KBM-7 (cell line): ENCODE measurements at places on chromosomes 5 and 9.

DNA sequence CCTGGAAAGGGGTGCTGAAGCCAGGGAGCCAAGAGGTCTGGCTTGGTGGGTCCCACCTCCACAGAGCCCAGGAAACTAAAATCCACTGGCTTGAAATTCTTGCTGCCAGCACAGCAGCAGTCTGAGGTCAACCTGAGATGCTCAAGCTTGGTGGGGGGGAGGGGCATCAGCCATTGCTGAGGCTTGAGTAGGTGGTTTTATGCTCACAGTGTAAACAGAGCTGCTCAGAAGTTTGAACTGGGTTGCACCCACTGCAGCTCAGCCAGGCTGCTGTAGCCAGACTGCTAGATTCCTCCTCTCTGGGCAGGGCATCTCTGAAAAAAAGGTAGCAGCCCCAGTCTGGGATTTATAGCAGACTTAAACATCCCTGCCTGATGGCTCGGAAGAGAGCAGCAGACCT is 55.5 kb upstream of the FBXL17 start:
- no peak for DNase-seq

DNA sequence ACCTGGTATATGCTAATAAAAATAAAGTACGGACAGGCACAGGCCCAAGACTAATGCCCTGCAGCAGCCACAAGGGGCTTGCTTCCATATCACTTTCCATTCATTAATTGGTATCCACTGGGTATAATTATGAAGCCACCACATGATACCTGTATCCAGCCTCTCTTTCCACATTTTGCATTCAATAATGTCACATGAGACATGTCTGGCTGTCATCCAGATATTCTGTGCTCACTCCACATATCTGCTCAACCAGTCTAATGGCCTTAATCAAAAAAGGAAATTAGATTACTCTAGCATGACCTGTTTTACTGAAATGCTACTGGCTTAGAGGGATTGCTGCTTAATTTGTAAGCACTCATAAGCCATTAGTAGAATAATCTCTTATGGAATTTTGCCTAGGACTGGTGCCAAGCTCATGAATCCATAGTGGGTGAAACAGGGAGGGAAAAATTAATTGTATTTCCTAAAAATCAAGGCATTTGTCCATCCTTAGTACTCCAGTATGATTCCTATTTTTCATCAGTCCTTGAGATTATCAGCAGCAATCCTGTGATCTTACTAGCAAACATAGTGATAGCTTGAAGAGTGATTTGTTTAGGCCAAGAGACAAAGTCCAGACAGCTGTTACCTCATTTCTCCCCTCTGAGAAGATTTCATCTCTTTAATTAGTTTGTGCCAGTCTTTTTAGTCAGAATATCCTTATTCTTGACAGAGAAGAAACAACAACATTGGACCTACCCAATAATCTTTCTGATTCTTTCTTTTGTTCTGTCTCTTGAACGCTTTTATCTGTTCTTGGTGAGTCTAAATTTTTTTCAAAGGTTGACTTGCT is 119.2 kb upstream of the ABCA1 start:
- DNase-seq = no peak

- no peak for DNase-seq
Measured at GRCh38 chr9:942805-943580, 33.5 kb upstream of the DMRT3 start.

DNA sequence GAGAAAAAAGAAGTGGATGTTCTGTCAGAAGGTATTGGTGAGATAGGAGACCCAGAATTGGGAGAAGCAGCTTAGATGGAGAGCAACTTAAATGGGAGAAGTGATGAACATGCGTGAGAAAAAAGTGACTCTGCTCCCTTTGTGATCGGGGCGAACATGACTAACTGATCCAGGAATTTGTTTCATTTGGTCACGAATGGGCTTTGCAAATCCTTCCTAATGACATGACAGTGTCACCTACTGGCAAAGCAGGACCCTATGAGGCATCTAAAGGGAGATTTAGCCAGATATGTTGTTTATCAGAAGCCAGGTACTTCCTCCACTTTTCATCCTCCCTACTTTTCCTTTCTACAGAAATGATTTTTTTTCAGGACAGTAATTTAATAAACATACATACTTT is 787.4 kb upstream of the RGMB start:
- no peak for DNase-seq

DNA sequence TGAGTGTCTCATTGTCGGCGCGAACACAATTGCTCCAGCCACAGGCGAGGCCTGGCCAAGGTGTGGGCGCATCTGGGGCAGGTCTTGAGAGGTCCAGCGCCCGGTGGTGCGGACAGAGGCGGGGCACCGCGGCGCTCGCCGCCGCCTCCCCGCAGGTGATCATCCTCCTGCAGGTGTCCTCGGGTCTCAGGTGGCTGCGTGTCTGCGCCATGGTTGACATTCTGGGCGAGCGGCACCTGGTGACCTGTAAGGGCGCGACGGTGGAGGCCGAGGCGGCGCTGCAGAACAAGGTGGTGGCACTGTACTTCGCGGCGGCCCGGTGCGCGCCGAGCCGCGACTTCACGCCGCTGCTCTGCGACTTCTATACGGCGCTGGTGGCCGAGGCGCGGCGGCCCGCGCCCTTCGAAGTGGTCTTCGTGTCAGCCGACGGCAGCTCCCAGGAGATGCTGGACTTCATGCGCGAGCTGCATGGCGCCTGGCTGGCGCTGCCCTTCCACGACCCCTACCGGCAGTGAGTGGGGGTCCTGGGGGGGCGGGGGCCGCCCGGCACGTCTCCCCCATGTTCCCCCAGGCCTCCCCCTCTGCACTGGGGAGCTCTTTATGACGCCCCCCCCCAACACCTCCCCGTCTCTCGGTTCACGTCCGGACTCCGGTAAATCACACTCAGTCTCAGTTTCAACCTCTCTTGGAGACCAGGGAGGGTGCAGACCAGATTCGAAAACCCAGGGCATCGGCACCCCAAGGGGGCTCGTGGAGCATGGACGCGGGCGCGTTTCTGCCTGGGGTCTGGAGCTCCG is 446 bp downstream of the NXNL2 start:
- DNase-seq = no peak

GRCh38 chr5:63726496-63726895 is 235.7 kb downstream of the HTR1A start:
- no peak for DNase-seq

GRCh38 chr9:6460189-6460768 is 47.3 kb downstream of the UHRF2 start:
- DNase-seq = no peak

GRCh38 chr5:1293416-1294205 is 1.3 kb downstream of the TERT start:
- no peak for DNase-seq

- DNase-seq = no peak
Measured at GRCh38 chr9:108397286-108397685, 458.5 kb downstream of the ACTL7B start.

DNA sequence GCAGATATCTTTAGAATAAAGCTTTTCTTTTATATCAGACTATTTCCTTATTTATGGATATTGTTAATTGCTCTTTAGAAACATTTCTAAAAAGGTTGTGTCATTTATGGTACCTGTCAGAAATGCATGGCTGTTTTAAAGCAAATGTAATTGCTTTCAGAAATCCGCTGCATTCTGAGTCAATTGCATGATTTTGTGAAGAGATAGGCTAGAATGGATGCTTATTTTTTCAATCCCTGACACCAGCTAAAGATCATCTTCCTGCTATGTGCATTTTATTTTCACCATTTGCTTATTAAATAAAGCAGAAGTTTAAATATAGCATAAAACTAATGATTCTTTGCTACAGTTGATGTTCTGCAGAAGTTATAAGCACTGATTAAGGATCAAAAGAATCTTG is 170.2 kb upstream of the C9orf72 start:
- no peak for DNase-seq

- DNase-seq = peak; percentile 39
Measured at GRCh38 chr9:122128007-122128968, 31.3 kb downstream of the NDUFA8 start.

DNA sequence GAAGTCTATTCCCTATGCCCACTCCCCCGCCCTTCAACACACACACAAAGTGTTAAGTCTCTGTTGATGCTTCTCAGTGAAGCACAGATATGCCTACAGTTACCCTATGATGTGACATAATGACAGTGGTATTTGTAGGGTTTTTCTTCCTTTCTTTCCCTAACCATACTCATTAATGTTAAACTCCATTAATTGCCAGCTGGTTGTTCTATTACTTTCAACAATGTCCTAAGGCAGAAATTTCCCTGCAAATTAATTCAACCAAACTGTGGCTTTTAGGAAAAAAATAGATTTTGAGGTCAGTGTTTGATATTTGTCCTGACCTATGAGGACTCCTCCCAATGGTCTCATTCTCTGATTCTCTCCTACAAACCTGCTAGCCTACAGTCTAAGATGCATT is 38.2 kb upstream of the SLCO6A1 start:
- no peak for DNase-seq

DNA sequence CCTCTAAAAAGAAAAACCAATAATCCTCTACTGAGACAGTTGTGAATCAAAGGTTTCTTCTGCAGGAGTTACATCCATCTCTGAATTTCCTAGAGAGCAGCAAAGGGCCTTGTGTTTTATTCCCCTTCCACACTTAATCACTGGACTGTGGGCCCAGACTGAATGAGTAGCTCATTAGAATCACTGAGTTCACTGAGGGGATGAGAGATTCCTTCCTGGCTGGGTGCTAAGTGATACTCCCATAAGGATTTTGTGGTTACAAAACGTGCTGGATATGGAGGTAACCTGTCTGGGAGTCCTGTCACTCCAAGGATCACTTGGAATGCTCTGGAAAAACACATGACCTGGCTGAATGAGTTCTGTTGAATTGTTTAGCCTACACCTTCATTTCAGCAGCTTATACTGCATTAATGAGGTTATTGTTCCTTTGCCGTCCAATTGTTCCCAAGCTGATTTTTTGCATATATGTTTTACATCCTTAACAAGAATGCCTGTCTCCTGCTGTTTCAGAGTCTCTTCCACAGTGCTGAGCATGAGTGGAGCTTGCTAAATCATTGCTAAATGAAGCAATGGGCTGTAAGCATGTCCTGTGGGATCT is 82.9 kb downstream of the MEF2C start:
- DNase-seq = no peak

DNA sequence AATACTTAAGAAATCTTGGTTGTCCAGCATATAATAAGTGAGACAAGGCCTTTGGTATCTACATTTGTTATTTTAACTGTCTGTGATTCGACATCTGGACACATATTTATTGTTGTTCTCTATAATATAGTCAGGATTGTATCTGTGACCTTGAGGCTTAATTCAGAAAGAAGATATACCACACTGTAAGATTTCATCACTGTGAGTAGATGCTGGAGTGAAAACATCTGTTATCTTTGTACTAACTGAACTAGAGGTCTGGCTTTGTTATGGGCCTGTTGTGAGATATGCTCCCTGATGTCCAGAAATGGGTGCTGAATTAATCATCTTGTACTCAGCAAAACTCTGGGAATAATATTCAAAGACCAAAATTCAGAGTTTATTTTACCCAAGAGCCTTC is 148.5 kb downstream of the ISOC1 start:
- no peak for DNase-seq

DNA sequence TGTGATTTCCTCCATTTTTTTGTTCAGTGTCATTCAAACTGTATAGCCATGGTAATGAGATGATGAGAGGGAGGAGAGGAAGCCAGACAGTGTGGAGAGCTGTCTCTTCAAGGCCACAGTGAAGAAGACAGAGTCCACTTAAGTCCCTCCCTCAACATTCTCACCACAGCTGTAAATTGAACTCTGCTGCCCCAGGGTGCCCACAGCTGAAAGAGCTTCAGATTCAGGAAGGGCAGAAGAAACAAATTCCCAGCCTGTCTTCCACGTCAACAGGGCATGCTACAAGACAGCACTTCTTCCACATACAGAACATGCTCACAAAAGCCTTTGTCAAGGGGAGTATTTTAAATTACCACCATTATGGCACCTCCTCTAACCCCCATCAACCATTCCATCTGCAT is 100.4 kb downstream of the KLHL3 start:
- DNase-seq = no peak

DNA sequence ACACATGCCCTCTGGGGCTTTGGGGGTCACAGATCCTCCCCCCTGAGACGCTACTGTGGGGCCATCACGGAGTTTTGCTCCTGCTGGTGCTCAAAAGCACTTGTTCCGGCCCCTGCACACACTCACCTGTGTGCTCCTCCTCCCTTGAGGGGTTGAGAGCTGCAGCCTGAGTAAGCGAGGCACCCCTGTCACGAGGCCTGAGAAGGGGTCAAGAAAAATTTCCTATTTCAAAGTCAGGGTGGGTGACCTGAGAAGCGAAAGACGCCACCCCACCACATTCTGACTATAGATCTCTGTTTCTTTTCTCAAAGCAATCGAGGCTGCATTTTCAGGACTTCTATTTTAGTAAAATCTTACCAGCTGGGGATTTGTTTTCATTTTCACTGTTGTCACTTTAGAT is 138.5 kb downstream of the DCP2 start:
- no peak for DNase-seq

- no peak for DNase-seq
Measured at GRCh38 chr9:92882276-92882675, 4.4 kb upstream of the ZNF484 start.

- DNase-seq = no peak
Measured at GRCh38 chr9:86732514-86733171, 214.7 kb downstream of the GAS1 start.

DNA sequence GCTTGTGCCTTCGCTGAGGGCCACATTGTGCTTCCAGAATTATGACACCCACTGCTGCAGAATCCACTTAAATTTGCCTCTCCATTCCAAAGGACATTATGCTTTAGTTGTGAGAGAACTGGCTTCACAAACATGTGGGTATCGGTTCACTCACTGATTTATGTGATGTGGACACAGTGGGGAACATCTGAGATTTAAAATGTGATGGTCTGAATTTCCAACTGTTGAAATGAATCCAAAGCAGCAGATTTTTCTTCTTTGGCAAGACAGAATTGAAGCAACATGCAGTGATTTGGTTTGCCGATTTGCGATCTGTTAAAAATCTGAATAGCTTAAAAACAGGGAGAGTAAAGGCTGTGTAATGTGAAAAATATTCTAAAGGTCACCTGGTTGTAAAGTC is 20.3 kb downstream of the PCSK5 start:
- DNase-seq = no peak
